ENCODE measurements at places on chromosomes 2 and 18. TPM values are rescaled to one million over a fixed set of nuclear protein-coding genes. Genes with fewer than 3 reads are reported as not detected.

DNA sequence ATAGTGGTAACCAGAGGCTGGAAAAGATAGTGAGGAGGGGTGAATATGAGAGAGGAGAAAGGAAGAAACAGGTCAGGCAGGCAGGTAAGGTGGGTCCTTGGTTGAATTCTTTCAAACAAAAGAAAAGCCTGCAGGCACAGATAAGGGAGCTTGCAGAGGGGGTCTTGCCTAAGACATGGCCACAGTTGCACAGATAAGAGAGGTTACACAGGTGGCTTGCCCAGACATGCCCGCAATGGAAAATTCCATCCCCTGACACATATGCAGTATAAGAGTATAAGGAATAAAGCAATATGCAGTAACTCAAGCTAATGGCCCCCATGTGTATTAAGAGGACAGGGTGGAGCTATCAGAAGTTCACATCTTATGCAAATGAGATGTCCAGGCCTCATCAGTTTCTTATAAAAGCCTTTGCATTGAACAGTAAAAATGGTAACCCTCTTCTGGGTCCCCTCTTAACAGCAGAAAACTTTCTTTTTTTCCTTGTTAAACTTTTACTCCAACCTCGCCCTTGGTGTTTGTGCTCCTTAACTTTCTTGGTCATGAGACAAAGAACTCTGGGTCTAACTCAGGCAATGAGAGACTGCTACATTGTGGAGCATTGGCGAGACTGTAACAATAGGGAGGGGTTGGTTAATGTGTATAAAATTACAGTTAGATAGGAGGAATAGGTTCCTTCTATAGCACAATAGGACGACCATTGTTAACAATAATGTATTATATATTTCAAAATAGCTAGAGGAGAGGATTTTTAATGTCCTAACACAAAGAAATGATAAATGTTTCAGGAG is 764.6 kb downstream of the TSN start:
- DNase-seq: no peak

- DNase-seq: peak; percentile 75
Measured at GRCh38 chr2:157875641-157876065, 477 bp downstream of the ACVR1 start.

- no peak for DNase-seq
Measured at GRCh38 chr2:19435815-19436214, 77.4 kb upstream of the OSR1 start.

DNA sequence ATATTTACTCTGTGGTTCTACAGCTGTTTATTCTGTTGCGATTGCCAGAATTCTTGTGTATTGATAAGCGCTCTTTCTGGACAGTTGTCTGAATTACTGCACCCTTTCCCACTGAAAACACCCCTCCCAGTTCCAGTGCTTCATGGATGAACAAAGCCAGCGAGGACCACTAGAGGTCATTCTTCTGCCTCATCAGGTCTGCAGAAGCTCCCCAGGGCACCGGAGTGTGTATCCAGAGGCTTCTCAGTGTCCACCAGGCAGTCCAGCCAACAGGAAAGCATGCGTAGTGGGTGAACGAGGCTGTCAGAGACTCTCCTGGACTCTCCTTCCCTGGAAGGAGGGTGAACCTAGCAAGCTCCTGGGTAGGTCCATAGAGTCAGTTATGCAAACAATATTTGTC is 40.6 kb upstream of the INHBB start:
- no peak for DNase-seq

DNA sequence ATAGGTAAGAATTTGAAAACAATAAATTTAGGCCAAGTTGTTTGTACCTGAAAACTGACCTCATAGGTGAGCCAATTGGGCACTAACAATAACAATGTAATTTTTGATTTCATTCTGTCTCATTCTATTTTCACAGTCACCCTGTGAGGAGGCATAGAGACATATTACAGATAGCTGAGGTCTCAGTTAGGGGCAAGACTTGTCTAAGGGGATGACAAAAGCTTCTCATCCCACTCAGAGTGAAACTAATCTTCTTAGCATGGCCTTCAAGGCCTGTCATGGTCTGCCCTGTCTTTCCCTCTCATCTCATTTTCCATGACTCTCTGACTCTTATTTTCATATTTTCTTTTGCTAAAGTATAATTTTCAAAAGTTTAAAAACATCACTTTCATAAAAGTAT is 562.0 kb upstream of the TNP1 start:
- no peak for DNase-seq

DNA sequence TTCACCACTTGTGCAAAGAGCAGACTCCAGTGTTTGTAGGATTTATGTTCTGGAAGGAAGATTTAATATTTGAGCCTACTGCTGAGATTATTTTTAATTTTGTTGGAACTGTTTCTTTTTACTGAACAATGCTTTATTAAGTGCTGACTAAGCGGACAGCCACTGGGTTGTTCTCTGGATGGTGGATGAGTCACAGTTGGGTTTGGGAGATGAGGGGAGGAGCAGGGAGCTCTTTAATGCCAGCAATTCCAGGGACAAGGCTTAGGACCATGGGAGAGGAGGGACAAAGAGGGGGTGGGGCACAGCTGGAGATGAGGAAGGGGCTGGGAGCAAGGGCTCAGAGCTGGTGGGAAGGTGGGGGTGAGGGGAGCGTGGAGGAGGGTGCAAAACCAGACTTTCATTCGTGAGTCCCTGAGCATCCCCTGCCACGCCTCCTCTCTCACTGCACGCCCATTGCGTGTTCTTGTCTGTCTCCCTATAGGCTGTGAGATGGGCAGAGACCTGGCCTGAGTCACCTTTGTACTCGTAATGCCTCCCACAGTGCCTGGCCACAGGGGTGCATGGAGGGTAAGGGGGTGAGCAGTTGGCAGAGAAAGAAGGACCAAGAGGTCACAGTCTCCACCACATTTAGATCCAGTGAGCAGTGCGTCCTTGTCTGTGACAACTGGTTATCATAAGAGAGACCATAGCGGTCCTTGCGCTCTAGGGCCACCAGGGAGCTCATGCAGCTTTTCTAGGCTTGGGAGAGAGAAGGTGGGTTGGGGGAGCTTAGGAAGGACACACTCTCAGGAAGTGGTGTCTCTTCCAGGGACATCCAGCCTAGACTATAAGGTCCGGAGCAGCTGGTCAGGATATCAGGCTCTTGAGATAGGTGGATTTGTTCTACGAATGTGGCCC is 18.4 kb downstream of the SLC4A3 start:
- DNase-seq: no peak

DNA sequence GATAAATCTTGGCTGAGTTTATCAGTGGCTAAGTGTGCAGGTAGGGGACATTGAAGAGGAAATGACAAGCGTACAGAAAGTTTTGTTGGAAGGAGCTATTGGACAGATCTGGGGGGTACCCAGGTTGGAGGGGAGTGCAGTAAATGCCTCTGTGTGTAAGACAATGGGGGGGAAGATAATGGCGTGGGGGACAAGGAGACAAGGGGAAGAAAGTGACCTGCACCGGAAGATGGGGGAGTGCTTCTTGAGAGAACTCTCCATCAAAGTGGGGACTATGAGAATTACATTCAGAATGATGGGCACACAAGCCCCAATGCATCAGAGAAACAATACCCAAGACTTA is 190.0 kb downstream of the ALPK2 start:
- no peak for DNase-seq

GRCh38 chr2:238320648-238321281 is 447 bp downstream of the TRAF3IP1 start:
- DNase-seq: no peak

DNA sequence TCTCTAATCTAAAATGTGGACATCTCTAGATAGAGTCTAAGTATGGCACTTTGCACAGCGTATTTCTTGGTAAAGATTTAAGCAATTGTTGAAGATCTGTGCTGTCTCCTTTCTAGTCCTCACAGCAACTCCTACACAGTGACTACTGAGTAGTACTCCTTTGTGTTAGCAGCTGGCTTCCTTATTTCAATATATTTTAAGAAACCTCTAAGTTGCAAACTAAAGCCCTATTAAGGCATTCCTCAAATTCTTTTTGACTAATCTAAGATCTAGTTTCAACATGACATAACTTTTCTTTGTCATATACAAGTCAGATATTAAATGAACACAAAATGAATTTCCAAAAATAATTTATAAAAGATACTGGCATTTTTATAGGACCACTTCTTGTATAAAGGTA is 121.8 kb upstream of the DNAJC10 start:
- no peak for DNase-seq

DNA sequence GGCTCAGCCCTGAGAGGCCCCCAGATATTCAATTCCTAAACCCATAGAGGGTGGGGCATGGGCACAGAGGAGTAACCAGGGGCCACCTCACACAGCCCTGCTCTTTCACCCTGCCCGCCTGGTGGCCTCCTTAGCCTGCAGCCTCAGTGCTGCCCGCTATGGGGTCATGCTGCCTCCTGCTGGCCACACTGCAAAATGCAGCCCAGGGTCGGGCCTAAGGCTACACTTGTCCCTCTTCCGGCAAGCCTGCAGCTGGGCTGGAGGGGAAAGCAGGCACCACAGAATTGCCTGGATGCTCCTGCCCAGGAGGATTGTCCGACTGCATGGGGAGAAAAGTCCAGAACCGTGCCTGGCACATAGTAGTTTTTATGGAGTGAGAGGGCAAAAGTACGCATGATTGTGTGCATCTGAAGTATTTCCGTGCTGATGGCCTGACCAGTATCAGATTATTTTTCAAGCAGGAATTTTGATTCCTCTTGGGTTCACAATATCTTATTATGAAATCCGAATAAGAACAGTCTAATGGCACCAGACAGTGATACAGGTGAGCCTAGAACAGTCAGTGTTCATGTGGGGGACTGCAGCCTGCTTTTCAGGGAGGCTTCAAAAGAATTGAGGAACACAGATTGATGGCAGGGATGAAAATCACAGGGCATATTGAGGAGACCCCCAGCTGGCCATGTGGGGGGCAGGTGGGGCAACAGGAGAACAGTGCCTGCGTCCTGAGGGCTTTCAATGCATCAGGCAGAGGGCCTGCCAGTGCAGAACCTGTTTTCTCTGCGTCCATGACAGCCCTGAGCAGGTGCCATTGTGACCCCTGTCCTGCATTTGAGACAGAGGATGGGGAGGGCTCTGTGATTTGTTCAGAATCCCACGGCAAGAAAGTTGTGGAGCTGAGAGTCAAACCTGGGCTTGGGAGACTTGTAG is 51.2 kb upstream of the ALPP start:
- DNase-seq: peak; percentile 79

- DNase-seq: no peak
Measured at GRCh38 chr2:1420746-1421480, 7.7 kb downstream of the TPO start.

- DNase-seq: no peak
Measured at GRCh38 chr2:164933671-164934189, 21.6 kb downstream of the SLC38A11 start.

GRCh38 chr2:145751155-145751554 is 1231.2 kb upstream of the ZEB2 start:
- no peak for DNase-seq

- no peak for DNase-seq
Measured at GRCh38 chr2:159592441-159592840, 23.9 kb downstream of the BAZ2B start.

GRCh38 chr2:219634171-219634940 is 6.9 kb downstream of the SLC4A3 start:
- DNase-seq: no peak

DNA sequence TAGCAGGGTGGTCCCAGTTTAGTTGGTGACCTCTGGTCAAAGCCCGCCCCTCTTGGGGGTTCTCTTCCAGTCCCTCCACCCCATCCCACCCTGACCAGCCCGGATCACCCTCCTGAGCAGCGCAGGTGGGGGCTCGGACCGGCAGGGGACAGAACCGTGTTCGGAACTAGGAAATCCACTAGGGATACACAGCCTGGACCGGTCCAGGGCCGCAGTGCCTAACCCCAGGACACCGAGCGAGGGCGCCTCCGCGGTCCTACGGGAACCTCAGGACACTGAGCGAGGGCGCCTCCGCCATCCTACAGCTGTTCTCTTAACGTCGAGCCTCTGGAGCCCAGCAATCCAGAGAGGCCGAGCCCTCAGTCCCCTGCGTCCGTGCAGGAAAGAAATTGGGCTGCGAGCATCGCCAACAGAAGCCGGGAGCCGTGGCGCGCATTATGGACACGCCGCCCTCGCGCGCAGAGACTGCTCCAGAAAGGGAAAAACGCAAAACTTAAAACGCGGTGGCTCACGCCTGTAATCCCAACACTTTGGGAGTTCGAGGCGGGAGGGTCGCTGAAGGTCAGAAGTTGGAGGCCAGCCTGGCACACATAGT is 8.5 kb downstream of the RAX start:
- DNase-seq: no peak

DNA sequence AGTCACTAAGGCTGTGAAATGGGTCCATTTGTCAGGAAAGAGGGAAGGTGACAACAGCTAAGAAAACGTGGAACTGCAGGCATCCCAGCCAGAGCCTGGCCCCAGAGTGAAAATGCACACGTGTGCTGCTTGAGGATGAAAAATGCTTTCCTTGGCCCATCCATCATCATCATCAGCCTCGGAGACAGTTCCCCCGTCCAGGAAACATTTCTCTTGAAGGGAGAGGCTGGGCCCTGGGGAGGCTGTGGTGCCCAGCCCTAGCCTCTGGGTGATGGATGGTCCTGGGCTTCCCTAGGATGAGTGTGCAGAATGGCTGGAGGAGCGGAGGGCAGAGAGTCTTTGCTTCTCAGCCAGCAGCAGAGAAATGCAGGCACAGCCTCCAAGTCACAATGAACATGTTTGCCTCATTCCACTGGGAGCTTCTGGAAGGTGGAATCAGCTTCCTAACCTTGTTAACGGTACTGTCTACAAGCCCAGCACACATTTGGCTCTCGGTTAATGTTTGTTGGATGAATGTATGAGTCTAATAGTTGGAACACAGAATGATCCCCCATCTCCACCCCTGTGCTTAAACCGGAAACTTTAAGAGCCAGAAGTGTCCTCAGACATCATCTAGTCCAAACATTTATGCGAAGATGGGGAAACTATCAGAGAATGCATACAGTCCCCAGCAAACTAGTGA is 164.0 kb downstream of the RDH14 start:
- no peak for DNase-seq

- DNase-seq: no peak
Measured at GRCh38 chr2:31770741-31771140, 190.0 kb upstream of the SRD5A2 start.

The TM4SF20 gene
- total RNA-seq: not detected

The GALNT3 gene
- 27.8 TPM for total RNA-seq

The TMEFF2 gene
- not detected for total RNA-seq

The KLHL30 gene
- 0.71 TPM for total RNA-seq

The ZNF892 gene
- 3.9 TPM for total RNA-seq

The EPB41L3 gene
- 72.5 TPM for total RNA-seq

The AQP12A gene
- not detected for total RNA-seq

The R3HDM1 gene
- 22.1 TPM for total RNA-seq

The OSBPL6 gene
- total RNA-seq: 7.9 TPM

The PLEK gene
- total RNA-seq: 42.1 TPM

The RIF1 gene
- total RNA-seq: 39.2 TPM

The PNKD gene
- 65.8 TPM for total RNA-seq
